ENCODE measurements at places on chromosomes 7 and 10.

DNA sequence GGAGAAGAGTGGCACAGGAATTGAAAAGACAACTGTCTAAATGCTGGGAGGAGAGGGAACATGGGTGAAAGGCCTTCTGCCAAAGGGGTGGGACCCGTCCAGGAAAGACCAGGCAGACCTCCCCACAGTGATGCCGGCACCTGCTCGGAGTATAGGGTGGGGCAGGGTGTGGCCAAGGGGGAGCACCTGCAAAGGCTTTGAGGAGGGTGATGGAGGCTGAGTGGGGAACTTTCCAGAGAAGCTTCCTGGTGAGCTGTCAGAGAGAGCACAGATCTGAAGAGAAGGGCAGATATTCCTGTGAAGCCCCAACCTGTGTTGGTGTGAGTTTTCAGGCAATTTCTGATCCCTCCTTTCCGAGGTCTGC lies 263.4 kb upstream of the GRB10 start:
- no peak for DNase-seq

DNA sequence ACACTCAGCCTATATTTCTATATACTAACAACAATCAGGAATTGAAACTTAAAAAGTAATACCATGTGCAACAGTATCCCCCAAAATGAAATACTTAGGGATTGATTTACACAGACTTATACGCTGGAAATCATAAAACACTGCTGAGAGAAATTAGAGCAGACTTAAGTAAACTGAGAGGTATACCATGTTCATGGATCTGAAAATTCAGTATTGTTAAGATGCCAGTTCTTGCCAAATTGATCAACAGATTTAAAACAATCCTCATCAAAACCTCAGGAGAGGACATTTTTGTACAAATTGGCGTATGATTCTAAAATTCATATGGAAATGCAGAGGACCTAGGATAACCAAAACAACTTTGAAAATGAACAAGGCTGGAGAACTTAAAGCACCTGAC lies 37.3 kb downstream of the DCLRE1C start:
- no peak for DNase-seq

- DNase-seq: peak; percentile 90
Measured at GRCh38 chr10:121078672-121079102, 227.5 kb downstream of the WDR11 start.

DNA sequence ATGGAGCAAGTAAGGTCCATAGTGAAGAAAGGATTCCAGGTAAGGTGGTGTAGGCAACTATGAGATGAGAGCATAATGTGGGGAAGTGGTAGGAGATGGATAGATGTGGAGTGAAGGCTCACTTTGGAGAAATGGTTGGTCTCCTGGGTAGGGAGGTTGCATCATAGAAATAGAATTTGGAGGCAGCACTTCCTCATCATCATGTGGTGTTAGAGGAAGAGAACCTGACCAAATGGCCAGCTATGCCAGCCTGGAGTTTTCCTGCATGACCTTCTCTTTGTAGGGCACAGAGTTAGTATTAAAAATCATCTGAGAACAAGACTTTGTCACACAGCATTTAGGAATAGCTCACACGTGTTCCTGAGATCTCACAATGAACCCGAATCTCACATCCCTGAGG lies 126.7 kb upstream of the CXCL12 start:
- no peak for DNase-seq

DNA sequence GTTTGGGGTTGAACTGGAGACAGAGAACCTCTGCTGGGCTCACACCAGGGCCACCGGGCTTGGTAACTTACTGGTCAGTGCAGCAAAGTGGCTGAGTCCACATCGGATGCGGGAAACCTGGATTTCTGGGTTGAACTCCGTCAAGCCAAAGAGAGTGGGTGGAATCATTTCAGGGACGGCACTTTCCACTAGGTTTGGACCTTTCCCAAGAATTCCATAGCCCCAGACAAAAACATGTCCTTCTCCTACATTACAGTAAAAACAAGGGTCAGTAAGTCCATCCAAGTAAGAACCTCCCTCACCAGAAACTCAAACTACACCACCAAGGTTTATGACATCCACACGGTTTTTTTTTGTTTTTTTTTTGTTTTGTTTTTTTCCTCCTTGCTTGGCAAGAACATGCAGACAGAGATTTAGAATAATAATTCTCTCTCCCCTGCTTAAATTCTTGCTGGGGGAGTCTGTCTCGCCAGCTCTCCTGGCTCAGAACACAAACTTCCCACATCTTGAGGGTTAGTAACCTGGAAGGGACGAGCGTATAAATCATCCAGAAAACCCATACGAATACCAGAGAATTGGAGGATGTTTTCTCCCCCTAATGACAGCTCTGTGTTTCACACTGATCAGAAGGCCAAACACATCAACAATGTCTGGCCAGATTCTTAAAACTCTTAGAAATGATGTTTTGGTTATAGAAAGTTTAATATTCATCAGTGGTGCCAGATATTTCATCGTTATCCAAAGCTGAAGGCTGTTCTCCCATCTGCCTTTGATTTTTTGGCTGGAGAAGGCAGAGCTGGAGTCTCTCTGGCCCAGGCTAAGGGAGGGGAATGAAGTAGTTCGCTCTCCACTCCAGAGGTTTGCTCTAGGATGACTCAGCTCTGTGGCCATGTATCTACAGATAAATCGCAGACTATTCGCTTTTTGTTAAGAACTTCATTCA lies 17.5 kb downstream of the RCC1L start:
- DNase-seq: no peak

DNA sequence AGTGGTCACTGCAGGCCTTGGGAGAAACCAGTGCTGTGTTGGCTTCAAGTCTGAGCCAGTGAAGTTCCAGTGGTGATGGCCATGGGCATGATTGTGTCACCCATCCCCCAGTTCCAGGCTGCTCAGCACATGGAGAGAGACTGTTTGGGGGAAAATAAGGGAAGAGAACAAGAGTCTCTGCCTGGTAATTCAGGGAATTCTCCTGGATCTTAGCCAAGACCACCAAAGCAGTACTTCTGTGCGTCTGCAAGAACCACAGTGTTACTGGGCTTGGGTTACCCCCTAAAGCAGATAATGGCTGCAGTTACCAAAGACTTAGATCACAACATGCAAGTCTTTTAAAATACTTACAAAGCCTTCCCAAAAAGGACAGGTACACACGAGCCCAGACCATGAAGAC lies 225.0 kb upstream of the SEMA3C start:
- DNase-seq: no peak

- DNase-seq: no peak
Measured at GRCh38 chr10:124350806-124351205, 67.9 kb downstream of the OAT start.

DNA sequence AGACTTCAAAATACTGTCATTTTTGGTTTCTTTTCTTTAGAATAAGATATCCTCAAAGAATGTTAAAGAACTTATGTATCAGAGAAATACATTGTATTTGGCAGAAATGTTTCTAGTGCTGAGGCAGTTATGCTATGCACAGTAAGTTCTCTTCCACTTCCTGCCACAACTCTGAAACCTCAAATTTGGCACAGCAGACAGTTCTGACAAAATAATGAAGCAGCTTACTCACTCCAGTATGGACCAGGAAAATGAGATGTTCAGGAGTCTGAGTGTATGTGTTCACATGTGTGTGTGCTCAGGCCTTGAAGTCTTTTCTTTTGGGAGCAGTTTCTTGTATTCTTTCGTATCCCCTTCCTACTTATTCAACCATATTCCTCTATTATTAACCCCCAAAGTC lies 197.0 kb upstream of the AGK start:
- no peak for DNase-seq

DNA sequence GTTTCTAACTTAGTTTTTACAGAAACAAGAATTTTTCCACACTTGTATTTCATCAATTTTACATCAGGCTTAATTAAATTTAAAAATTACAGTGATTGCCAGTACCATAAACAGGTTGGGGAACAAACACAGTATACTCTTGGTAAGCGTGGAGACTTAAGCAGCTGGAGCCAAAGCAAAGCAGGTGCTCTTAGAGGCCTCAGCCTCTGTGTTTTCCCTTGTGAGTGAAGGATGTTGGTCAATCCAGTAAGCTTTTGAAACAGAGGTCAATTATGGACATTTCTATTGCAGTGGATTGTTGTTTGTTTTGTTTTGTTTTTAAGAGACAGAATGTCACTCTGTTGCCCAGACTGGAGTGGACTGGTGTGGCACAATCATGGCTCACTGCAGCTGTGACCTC lies 100.6 kb upstream of the CELF2 start:
- no peak for DNase-seq

DNA sequence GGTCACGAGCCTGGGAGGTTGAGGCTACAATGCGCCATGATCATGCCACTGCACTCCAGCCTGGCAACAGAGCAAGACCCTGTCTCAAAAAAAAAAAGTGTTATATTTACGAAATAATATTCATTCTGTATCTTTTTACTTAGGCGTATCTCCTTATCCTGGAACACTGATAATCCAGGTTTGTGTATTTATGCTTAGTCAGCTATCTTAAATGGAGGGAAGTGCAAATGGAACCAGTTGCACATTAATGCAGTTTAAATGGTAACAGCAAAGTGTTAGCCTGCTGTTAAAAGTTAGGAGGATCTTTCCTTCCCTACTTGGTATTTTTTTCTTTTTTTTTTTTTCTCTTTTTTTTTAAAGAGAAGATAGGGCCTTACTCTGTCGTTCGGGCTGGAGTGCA lies 36.0 kb upstream of the RBM20 start:
- no peak for DNase-seq

GRCh38 chr10:24915304-24915703 lies 37.1 kb downstream of the PRTFDC1 start:
- no peak for DNase-seq

DNA sequence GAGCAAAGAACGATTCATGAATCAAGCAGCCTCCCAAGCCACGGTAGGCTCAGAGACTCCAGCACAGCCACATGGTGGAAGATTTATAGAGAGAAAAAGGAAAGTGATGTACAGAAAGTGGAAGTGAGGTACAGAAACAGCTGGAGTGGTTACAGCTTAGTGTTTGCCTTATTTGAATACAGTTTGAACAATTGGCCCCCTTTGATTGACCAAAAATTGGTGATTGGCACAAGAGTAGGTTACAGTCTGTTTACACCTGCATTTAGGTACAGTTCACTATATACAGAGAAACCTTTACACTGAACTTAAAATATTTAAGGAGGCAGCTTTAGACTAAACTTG lies 136.4 kb upstream of the ASAH2 start:
- DNase-seq: no peak

DNA sequence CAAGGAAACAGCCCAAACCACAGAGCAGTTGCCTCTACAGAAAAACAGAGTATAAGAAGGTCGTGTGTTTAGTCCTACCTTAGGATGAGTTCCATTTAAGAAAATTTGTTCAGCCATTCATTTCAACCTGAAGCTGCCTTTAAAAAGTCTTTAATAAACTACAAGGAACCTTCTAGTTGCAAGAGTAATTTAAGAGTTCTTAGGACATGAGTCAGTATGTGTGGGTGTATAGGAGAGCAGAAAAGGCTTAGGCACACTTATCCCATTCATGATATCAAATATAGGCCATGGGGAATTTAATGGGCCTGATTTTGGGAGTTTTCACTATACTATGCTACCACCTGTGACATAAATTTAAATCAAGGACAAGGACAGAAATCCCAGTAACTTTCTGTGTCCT lies 496.8 kb downstream of the TFEC start:
- DNase-seq: no peak

DNA sequence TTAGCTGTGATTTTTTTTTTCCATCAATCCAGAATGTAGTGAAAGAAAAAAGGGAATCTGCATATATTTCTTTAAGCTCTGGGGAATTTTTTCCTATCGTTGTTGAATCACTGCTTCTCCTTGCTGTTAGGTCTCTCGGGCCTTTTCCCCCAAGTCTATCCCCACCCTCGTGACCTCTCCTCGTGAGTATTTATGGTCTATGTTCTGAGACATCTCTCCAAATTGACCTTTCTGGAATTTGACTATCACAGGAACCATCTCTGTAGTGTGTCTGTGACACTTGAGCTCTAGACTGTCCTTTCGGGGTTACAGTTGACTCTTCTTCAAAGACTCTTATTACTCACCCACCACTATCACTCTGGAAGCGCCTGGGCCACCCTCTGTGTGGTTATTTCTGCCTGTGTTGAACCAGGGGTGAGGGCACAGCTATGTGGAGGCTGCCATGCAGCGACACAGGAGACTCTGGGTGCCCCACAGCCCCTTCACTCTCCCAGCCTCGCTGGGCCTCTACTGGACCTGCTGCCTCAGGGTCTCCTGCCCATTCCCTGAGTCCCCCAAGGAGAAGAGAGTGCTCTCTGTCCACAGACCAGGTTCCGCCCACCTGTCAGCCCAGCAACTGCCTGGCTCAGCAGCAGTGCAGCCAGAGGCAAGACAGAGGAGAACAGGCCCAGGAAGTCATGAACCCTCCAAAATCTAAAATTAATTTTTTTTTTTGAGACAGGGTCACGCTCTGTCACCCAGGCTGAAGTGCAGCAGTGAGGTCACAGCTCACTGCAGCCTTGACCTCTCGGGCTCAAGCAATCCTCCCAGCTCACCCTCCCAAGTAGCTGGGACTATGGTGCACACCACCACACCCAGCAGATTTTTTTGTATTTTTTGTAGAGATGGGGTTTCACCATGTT lies 45.7 kb upstream of the PTPRN2 start:
- no peak for DNase-seq

DNA sequence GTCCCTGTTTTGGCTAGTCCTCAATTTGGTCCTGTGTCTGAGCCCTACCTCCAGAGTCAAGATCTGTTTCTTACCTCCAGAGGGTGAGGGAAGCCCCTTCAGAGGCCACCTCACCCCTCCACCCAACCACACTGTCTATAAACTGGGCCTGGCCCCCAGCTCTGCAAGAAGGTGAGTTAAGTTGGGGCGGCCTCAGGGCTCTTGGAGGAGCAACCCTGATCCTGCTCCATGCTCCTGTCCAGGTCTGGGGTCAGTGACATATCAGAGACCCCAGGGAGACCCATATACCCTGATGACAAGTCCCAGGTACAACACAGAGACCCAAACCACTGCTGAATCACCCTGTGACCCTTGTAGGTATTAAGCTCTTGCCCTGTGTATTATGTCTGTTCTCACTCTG lies 69.5 kb downstream of the MYL10 start:
- DNase-seq: no peak

GRCh38 chr10:122142641-122143237 lies 128.4 kb upstream of the BTBD16 start:
- DNase-seq: peak; percentile 42

DNA sequence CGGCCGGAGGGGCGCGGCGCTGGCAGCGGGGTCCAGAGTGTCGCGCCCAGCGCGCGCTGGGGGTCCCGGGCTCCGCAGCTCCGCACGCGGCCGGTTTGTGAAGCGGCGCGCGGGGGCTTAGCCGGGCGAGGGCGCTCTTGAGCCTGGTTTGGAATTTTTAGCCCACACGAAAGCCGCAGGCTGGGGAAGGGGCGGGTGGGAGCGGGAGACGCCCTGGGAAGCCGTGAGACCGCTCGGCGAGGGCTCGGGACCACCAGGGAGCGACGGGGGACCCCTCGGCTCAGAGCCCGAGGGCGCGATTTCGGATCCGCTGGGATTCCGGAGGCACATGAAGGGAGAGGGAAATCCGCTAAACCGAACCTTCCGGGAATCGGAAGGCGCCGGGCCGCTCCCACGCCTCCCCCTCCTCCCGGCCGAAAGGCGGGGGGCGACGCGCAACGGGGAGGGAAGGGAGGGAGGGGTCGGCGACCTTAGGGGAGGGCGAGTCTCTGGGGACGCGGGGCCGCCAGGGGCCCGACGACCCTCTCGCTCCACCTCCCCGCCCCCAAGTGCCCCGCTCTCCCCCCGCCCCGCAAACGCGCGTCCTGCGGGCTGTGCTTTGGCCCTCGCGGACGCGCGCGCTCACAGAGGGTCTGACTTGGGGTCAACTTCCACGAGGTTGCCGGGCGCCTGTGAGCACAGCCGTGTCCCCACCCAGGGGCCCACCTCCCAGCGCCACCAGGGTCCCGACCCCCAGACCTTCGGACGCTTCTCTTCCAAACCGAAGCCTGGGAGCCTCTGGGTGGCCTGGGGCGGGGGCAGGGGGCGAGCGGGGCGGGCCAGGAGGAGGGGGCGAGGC lies 5.1 kb upstream of the ELFN1 start:
- DNase-seq: peak; percentile 84

GRCh38 chr10:98260350-98260749 lies 7.6 kb downstream of the LOXL4 start:
- no peak for DNase-seq

Data from NCI-H82 (cell line).